ENCODE measurements at places on chromosomes 12 and 14.

GRCh38 chr12:76702946-76703345 lies 61.0 kb upstream of the ZDHHC17 start:
- no peak for DNase-seq

DNA sequence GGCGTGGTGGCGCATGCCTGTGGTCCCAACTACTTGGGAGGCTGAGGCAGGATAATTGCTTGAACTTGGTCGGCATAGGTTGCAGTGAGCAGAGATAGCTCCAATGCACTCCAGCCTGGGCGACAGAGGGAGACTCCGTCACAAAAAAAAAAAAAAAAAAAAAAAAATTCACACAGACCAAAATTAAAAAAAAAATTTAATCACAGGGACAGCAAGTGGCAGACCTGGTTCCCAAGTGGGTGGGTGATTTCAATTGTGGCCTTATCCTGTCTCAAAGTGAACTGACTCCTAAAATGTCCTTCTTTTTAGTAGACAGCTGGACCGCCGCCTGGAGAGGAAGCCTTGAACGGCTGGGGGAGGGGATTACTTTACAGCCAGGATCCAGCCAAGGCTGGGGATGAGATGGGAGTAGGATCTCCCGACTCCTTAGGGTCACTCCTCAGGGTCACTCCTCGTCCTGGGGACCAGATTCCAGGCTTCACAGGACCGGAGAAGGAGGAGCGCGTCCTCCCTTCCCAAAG lies 1.5 kb upstream of the KCNH3 start:
- DNase-seq: no peak

- peak; percentile 67 for DNase-seq
Observed at GRCh38 chr12:56987551-56988053, 18.7 kb downstream of the ZBTB39 start.

DNA sequence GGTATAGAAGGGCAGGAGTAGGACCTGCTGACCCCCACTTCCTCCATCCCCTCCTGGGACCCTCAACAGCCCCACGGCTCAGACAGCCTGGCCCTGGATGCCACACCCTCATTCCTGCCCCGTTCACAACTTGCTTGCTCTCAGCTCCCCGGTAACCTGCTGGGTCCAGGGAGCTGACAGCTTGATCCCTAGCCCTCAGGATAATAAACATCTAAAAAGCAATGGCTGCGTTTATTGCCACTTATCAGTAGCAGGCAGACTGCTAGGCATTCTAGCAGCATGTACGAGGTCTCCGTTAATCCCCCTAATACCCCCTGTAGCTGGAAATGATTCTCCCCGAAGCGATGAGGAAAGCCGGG lies 24.3 kb upstream of the RPLP0 start:
- DNase-seq: no peak

GRCh38 chr14:53534841-53535240 lies 381.7 kb upstream of the DDHD1 start:
- no peak for DNase-seq

Data from NCI-H1930 (cell line).